ENCODE measurements at places on chromosomes 12 and 14.

GRCh38 chr14:21220874-21221477 lies 48.3 kb downstream of the HNRNPC start:
- DNase-seq, result no peak

- no peak for DNase-seq
Observed at GRCh38 chr12:110367181-110367864, 36.2 kb downstream of the ANAPC7 start.

DNA sequence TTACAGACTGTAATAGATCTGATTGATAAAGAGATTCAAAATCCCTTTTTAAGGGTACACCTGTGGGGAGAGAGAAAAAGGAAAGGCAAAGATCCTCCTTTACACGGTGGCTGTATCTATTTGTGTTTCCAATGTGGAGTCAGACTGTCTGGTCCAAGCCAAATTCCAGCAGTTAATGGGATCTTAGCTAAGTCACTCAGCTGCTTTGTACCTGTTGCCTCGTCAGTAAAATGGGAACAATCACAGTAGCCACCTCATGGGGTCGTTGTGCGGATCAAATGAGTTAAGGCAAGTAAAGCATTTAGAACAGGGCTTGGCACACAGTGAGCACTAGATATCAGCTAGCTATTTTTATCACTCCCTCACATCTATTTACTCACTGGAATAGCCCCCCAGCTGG lies 46.9 kb downstream of the EFCAB11 start:
- DNase-seq, result no peak

GRCh38 chr12:11757531-11757930 lies 108.1 kb downstream of the ETV6 start:
- DNase-seq, result no peak

DNA sequence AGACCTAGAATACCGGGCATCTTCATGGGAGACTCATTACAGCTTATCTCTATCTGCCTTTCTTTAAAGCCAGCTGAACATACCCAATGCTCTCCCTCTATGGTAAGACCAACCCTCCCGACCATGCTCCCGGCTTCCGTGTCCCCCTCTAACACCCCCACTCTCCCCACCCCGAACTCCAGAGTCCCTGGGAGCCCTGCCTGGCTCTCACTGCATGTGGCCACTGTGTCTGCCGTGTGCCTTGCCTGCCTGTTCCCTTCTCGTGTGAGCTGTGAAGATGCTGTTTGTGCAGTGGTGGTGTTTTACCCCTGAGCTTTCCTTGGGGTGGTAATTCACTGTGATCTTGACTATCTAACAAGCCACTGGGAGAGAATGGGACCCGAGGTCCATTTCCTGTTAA lies 146.4 kb upstream of the FKBP4 start:
- DNase-seq, result no peak

- no peak for DNase-seq
Observed at GRCh38 chr12:94149119-94149780, 873 bp downstream of the PLXNC1 start.

DNA sequence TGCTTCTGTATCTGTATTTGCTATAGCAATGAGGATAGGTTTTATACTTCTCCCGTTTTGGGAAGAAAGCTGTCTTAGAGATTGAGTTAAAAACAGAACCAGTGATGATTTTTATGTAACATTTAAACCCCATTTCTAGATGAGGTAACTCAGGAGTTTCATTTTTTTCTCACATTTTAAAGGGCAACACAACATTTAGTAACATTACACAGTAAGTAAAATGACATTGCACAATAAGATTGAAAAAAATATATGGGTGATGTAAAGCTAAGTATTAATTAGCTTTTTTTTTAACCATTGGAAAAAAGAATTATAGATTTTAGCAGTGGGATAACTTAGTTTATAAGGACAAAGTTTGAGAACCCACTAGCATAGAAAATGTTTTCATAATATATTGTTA lies 25.2 kb upstream of the SCFD1 start:
- DNase-seq, result no peak

DNA sequence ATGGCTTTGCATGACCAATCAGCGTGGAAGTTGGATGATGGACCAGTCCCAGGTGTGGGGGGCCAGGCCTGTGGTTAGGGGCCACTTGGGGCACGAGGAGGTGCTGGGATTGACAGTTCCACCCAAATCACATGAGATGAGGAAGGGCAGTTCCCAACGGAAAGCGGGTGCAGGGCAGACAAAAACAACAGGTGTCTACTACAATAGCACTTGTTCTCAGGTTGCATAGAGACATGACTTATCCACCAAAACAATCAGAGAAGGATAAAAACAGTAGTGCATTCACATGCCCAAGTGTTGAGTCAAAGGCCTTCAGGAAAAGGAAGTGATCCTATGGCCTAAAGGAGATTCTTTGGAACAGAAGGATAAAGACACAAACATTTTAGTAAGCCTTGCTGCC lies 14.6 kb upstream of the EIF2B2 start:
- DNase-seq, result peak; percentile 82

DNA sequence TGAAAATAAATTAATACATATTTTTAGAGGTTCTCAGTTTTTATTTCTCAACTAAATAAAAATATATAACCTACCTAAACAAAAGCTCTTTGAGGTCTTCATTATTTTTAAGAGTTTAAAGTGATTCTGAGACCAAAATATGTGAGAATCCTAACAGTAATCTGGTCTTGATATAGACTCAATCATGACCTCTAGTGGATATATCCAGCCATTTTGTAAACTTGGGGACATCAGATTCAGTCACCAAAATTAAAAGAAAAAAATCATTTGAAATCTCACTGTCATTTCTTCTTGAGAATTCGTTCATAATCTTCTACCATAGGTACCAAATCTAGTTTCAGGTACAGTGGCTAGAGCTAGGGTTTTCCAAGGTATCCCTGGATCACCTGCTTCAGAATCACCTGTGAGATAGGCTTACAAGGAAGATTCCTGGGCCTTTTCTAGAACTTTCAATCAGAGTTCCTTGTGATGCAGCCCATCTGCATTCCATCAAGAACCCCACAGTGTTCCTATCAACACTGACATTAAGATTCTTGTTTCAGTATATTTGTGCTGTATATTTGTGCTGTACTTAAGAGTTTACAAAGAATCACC lies 214.9 kb downstream of the ADAMTS20 start:
- DNase-seq, result peak; percentile 25

DNA sequence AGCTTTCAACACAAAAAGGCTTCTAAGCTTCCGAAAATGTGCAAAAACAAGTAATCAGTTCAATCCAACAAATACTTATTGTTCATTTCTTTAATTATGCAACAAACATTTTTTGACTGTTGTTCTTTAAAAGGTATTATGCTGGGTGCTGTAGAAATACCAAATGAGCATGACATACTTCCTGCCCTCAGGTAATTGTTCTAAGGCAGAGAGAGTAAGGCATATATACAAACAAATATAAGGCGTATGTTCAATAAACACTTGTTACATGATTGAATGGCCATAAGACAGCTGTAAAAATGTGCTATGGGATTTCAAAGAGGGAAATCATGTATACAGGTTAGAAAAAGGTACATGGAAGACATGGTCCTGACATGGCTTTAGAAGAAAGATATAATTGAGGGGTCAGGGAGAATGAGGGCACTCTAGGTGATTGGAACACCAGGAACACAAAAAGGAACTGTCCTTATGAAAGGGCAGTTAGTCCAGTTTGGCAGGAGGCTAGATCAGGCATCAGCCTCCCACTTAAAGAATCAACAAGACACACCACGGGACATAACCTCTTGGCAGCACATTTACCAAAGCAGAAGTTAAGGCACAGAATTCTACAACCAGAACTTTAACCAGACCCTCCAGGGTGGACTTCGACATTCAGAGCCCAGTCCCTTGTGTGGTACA lies 135.8 kb upstream of the SCAF11 start:
- DNase-seq, result no peak

- peak; percentile 64 for DNase-seq
Observed at GRCh38 chr14:105944632-105945610, 418.5 kb downstream of the TMEM121 start.

DNA sequence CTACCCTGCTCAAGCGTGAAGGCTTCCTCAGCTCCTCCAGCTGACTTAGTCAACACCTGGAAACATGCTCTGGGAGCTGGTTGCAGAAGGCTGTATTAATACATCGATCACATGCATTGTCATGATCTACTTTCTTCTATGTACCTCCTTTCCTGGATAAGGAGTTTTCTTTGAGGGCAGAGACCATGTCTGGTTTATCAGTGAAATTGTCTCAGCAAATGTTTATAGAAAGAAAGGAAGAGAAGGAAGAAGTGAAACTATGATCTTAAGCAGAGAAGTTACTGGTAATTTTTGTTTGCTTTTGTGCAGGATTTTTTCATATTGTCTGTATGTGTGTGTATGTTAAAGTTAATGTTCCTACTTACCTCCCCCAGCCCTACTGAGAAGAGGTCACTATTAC lies 4.5 kb downstream of the DYRK4 start:
- no peak for DNase-seq

- peak; percentile 36 for DNase-seq
Observed at GRCh38 chr14:95290871-95291431, 28.8 kb downstream of the CLMN start.

DNA sequence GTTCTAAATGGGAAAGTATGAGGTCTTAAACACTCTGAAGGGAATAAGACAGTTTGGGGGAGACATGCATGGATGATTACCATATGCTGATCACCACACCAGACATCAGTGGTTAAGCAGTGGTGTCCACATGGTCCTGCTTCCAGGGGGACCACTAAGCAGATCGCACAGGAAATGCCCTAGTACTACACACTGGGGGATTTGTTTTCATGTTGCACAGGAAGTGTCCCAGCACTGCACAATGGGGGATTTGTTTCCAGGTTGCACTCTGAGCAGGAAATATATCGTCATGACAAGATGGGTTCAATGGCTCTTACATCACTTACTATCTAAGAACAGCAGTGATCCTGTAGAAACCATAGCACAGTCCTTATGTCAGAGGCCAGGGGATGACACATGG lies 245.5 kb downstream of the BCL11B start:
- DNase-seq, result no peak

DNA sequence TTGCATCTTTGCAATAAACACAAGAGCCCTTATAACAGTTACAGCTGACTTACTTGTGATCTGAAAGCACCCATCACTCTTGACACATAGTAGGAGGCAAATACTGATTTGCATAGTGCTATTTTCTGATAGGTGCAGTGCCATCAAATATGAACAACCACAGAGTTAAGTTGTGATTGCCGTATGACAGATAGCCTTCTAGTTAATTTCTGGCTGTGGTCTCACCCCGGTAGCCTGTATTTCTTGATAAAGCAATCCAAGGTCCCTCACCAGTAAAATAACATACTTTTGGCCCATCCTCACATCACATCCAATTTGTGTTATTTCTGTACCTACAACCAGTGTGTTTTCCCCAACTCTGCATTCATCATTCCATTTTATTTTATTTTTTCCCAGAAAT lies 23.3 kb upstream of the STYK1 start:
- no peak for DNase-seq

DNA sequence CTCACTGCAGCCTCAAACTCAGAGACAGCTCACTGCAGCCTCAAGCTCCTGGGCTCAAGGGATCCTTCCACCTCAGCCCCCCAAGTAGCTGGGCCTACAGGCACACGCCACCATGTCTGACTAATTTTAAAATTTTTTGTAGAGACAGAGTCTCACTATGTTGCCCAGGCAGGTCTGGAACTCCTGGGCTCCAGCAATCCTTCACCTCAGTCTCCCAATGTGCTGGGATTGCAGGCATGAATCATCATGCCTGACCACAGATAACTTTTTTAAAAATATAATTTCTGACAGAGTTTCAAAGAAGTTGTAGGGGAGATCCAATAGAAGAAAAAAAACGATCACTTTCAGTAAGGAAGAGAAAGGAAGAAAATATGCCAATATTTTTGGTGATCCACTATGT lies 189.7 kb upstream of the CDKN3 start:
- no peak for DNase-seq

- no peak for DNase-seq
Observed at GRCh38 chr12:103312742-103313354, 182.9 kb downstream of the C12orf42 start.

DNA sequence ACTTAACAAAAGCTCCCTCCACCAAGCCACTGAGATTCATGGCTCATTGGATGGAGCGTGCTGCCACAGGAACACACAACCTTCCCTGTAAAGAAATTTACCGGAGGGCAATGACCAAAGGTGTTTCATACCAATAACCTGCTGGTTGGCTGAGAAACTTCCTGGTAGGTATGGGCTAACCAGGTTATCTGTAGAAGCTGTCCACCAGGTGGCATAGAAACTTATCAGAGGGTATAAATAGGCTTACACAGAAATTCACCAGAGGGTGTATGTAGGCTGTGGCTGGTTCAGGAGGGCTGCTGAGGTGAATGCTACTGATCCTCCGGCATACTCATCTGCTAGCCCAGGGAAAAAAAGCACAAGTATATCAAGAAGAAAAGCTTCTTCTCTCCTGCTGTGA lies 27.1 kb upstream of the MTERF2 start:
- DNase-seq, result peak; percentile 80

GRCh38 chr14:97977651-97978261 lies 1180.6 kb downstream of the VRK1 start:
- peak; percentile 49 for DNase-seq

- no peak for DNase-seq
Observed at GRCh38 chr12:98752726-98753125, 107.6 kb downstream of the APAF1 start.

DNA sequence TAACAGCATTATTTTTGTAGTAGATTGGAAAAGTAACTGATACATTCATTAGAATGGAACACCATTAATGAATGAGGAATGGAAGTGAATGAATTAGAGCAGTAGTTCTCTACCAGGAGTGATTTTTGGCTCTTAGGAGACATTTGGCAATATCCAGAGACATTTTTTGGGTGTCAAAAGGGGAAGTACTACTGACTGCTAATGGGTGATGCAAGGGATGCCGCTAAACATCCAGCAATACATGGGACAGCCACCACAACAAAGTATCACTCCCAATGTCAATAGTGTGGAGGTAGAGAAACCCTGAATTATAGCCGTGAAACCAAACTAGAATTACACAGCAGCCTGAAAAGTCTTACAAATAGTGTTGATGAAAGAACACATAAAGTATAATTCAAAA lies 1.5 kb downstream of the CHURC1 start:
- DNase-seq, result no peak

DNA sequence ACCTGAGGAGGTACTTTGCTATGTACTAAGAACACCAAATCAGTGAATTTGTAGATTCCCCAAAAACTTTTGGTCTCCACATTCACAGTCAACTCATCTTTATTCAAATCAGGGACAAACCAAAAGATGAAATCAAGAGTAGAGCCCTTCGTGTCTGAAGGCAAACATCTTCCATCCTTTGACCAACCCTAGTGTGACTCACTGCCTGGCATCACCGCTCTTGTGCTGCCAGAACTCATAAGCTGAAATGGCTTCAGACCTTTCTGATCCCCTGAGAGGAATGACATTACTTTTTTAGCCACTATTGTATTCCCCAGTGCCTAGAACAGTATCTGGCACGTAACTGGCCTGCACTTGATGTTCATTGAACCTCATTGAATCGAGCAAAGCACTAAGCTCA lies 50.1 kb downstream of the GOLGA5 start:
- no peak for DNase-seq

Measured in RWPE1 (cell line).